Sigmoid colon (tissue), 7 donors: ENCODE measurements at places on chromosomes 5 and 9. TPM values are rescaled to one million over a fixed set of nuclear protein-coding genes. Genes with fewer than 3 reads are reported as not detected.

GRCh38 chr9:7067169-7067568, 309.4 kb downstream of the KDM4C start:
- DNase-seq = no peak
- H3K4me1 ChIP-seq = no peaks in the 10 kb centered on the region
- no peaks in the 10 kb centered on the region for H3K27me3 ChIP-seq
- H3K27ac ChIP-seq = no peak overlapping the region
- no peak overlapping the region for H3K4me3 ChIP-seq
- H3K36me3 ChIP-seq = no peaks in the 10 kb centered on the region

- H3K27me3 ChIP-seq = no peaks in the 10 kb centered on the region
- H3K27ac ChIP-seq = peak overlapping the region; percentile 90
- peak overlapping the region; percentile 82 for H3K4me3 ChIP-seq
- H3K36me3 ChIP-seq = no peaks in the 10 kb centered on the region
- peaks cover 21% of the 10 kb centered on the region for H3K4me1 ChIP-seq
Measured at GRCh38 chr9:32571969-32572899, 725 bp downstream of the NDUFB6 start.

- H3K36me3 ChIP-seq = no peaks in the 10 kb centered on the region
- no peaks in the 10 kb centered on the region for H3K27me3 ChIP-seq
- no peak overlapping the region for H3K27ac ChIP-seq
- no peak for DNase-seq
- no peak overlapping the region for H3K4me3 ChIP-seq
- no peaks in the 10 kb centered on the region for H3K4me1 ChIP-seq
Measured at GRCh38 chr5:25334350-25334749, 689.6 kb upstream of the CDH10 start.

- no peak overlapping the region for H3K27ac ChIP-seq
- no peak for DNase-seq
- no peaks in the 10 kb centered on the region for H3K36me3 ChIP-seq
- peaks cover 11% of the 10 kb centered on the region for H3K4me1 ChIP-seq
- no peak overlapping the region for H3K4me3 ChIP-seq
Measured at GRCh38 chr5:142248853-142249462, 75.9 kb downstream of the SPRY4 start.

GRCh38 chr5:68007451-68007850, 208.1 kb upstream of the PIK3R1 start:
- peak; percentile 87 for DNase-seq
- H3K27me3 ChIP-seq = no peaks in the 10 kb centered on the region
- H3K4me1 ChIP-seq = no peaks in the 10 kb centered on the region
- no peak overlapping the region for H3K27ac ChIP-seq
- H3K36me3 ChIP-seq = no peaks in the 10 kb centered on the region
- H3K4me3 ChIP-seq = no peak overlapping the region

DNA sequence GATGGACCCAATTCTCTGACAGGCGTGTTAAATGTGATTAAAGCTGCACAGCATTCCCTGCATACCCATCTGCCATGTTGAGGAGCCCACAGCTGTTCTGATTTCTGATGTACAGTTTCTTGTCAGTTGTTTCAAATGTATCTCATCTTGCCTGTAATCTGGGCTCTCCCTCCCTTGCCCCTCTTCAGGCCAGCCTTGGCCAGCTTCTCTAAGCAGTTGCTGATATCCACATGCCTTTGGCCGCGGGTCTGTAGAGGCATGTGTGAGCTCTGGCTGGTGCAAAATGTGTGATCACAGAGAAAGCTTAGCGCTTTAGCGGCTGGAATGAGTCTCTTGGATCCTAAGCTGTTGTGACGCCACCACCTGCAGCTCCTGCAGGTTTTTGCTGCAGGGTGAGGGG, 332.0 kb downstream of the MLLT3 start:
- no peaks in the 10 kb centered on the region for H3K36me3 ChIP-seq
- H3K4me3 ChIP-seq = no peak overlapping the region
- no peaks in the 10 kb centered on the region for H3K4me1 ChIP-seq

- peak overlapping the region; percentile 15 for H3K27ac ChIP-seq
- no peaks in the 10 kb centered on the region for H3K36me3 ChIP-seq
- no peak overlapping the region for H3K4me3 ChIP-seq
Measured at GRCh38 chr5:7426284-7426683, 30.3 kb downstream of the ADCY2 start.

DNA sequence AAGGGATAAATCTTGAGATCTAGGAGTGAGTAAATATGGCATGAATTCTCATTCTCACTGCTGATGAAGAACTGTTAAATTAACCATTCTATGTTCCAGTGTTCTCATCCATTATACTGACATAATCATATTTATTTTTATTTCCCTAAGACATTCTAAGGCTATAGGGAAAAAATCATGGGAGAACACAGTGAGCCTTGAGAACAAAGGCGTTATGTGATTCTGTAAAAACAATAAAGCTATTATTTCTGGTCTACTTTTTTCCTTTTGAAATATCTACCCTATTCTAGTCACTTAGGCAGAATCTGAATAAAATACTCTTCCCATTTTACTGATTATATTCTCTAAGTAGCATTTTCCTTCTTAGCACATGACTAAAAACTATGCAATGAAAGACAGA, 155.7 kb upstream of the ADAMTS16 start:
- no peaks in the 10 kb centered on the region for H3K36me3 ChIP-seq

- H3K27ac ChIP-seq = peak overlapping the region; percentile 8
- no peaks in the 10 kb centered on the region for H3K27me3 ChIP-seq
- H3K4me1 ChIP-seq = no peaks in the 10 kb centered on the region
Measured at GRCh38 chr9:13939134-13939533, 374.8 kb downstream of the NFIB start.

DNA sequence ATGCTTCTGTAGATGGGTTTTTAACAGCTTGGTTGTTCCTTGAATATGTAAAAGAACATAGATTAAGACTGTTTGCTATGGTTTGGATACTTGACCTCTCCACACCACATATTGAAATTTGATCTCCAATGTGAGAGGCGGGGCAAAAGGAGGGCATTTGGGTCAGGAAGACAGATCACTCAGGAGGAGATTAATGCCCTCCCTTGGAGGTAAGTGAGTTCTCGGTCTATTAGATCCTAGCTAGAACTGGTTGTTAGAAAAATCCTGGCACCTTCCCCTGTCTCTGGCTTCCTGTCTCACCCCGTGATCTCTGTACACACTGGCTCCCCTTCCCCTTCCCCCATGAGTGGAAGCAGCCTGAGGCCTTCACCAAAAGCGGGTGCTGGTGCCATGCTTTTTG, 281.1 kb upstream of the ANKRD55 start:
- no peaks in the 10 kb centered on the region for H3K27me3 ChIP-seq
- DNase-seq = no peak

- H3K36me3 ChIP-seq = no peaks in the 10 kb centered on the region
- H3K27me3 ChIP-seq = no peaks in the 10 kb centered on the region
- no peak overlapping the region for H3K27ac ChIP-seq
- no peak overlapping the region for H3K4me3 ChIP-seq
Measured at GRCh38 chr5:83294246-83294645, 177.3 kb upstream of the VCAN start.

DNA sequence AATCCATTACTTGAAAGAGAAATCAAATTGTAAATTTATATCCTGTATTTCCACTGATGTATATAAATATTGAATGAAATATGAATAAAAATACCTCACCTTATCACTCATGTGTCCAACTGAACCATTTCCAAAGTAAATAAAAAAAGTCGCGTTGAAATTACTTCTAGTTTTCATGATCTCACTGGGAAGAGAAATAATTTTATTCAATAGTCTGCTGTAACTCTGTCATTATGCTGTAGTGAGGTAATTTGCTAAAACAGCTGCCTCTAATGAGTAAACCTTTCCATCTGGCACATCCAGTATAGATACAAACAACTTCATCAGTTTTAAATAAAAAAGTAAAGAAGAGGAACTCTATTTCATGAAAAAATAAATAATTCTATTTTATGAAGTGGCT, 611.5 kb downstream of the ZNF608 start:
- H3K4me3 ChIP-seq = no peak overlapping the region
- no peaks in the 10 kb centered on the region for H3K4me1 ChIP-seq
- H3K36me3 ChIP-seq = no peaks in the 10 kb centered on the region

GRCh38 chr9:8666060-8666459, 866.5 kb upstream of the DMAC1 start:
- no peak overlapping the region for H3K4me3 ChIP-seq
- DNase-seq = no peak
- H3K4me1 ChIP-seq = no peaks in the 10 kb centered on the region
- no peaks in the 10 kb centered on the region for H3K27me3 ChIP-seq
- no peak overlapping the region for H3K27ac ChIP-seq

GRCh38 chr9:96072930-96073329, 197.4 kb downstream of the ERCC6L2 start:
- H3K4me1 ChIP-seq = no peaks in the 10 kb centered on the region
- DNase-seq = no peak
- no peak overlapping the region for H3K4me3 ChIP-seq

- peaks cover 7% of the 10 kb centered on the region for H3K36me3 ChIP-seq
- no peak for DNase-seq
- H3K4me3 ChIP-seq = no peak overlapping the region
- H3K4me1 ChIP-seq = no peaks in the 10 kb centered on the region
- H3K27me3 ChIP-seq = peaks cover 75% of the 10 kb centered on the region
Measured at GRCh38 chr9:132588501-132589147, 6.2 kb downstream of the BARHL1 start.

DNA sequence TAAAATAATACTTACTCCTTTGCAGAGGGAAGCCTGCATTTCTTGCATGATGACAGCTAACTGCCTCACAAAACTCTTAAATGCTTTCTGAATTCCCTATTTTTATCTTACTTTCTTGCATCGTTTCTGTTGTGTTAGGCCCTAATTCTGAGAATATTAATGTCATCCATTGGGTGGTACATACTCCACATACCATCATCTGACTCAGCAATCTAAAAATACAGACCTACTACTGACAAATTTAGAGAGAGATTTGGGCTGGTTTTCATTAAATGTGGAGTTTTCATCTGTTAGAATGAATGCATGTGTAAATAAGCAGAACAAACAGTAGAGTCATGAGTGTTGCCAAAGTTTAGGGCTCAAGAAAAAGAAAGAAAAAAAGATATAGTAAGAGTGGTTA, 26.5 kb upstream of the KCNN2 start:
- DNase-seq = no peak
- no peaks in the 10 kb centered on the region for H3K27me3 ChIP-seq
- H3K27ac ChIP-seq = no peak overlapping the region
- H3K4me1 ChIP-seq = no peaks in the 10 kb centered on the region

DNA sequence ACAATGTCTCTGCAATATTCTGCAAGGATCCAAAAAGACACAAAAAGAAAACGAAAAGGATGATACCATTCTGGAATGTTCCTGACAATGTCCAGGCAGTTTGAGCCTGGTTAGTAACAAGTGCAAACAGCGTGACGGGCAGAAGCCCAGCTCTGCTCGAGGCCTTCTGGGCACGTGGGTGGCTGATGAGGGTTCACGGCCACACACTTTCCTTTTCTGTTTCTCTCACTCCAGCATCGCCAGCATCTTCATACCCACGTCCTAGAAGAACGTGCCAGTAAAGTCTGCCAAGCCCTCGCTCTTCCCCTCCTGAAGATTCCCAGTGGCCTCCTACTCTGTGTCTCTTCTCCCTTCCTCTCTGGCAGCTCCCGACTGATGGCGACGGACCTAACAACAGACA, 36.7 kb downstream of the COL23A1 start:
- no peaks in the 10 kb centered on the region for H3K4me1 ChIP-seq
- peaks cover 4% of the 10 kb centered on the region for H3K27me3 ChIP-seq
- H3K36me3 ChIP-seq = no peaks in the 10 kb centered on the region
- no peak overlapping the region for H3K4me3 ChIP-seq
- peak overlapping the region; percentile 63 for H3K27ac ChIP-seq

DNA sequence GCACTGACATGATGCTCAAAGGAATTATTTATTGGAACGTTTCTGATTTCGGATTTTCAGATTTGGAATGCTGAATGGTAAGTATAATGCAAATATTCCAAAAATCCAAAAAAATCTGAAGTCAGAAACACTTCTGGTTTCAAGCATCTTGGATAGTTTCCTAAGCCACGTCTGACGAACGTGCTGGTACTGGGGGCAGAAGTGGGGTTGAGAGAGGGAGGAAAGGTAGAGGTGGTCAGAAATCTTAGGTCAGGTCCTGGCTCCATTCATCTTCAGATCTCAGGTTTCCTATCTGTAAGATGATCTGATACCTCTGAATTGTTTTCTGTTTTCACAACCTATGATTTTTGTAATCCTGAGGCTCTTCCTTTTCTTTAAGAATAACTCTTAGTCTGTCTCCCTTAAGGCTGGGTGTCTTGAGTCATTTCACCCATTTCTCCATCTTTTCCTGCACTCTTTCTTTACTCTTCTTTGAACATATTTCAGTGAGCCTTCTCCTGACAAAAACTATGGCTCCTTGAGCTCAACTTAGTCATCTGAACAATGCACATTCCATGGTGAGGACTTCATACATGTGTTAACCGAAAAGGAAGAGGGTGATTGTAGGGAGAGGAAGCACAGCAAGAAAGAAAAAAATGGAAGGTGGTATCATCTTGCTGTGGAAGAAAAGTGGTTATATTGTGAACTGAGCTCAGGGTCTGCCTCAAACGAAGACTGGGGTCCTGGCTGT, 3.3 kb downstream of the SGCD start:
- H3K36me3 ChIP-seq = no peaks in the 10 kb centered on the region
- H3K27ac ChIP-seq = no peak overlapping the region
- H3K27me3 ChIP-seq = no peaks in the 10 kb centered on the region
- no peak for DNase-seq
- H3K4me1 ChIP-seq = peaks cover 17% of the 10 kb centered on the region
- no peak overlapping the region for H3K4me3 ChIP-seq

DNA sequence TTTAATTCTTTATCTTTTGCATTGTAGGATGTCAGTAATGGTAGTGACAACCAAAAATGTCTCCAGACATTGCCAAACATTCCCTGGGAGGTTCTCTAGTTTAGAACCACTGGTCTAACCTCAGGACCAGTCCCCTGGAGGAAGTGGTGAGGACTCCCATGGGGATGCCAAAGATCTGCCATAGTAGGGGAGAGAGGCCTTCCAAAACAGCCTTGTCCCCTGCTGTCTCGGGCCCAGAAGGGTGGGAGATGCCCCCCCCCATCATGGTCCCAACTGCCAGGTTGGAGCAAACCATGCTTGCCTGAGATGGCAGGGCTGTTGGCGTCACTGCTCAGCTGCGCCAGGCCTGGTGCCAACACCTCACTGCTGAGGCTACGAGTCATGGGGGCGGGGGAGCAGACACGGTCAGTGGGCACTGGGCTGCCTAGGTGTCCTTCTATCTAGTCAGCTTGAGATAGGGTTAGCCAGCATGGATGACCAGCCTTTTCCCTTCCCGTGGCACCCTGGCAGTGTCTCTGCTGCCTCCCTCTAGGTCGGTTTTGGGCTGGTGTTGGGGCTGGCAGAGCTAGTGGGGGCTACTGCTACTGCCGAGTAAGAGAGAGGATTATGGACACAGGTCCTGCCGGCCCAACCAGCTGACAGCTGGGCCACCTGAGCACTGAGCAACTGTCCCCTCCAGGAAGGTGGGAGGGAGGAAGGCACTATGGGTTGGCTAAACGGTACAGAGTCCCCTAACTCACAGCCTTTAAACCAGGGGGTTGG, 8.3 kb upstream of the CXXC5 start:
- no peak overlapping the region for H3K4me3 ChIP-seq
- no peaks in the 10 kb centered on the region for H3K27me3 ChIP-seq
- peak; percentile 76 for DNase-seq
- H3K36me3 ChIP-seq = no peaks in the 10 kb centered on the region
- H3K27ac ChIP-seq = no peak overlapping the region
- H3K4me1 ChIP-seq = peaks cover 35% of the 10 kb centered on the region

Gene CAMK2A
- total RNA-seq = 1.7 TPM

Gene SLC22A5
- total RNA-seq = 7.2 TPM

Gene CTSV
- total RNA-seq = not detected

Gene SLC34A1
- not detected for total RNA-seq

Gene MEIKIN
- total RNA-seq = not detected

Gene HSPB3
- total RNA-seq = 17.4 TPM

Gene DMRT3
- total RNA-seq = not detected

Gene PCDHB15
- 2.9 TPM for total RNA-seq

Gene DNAJC21
- 47.1 TPM for total RNA-seq

Gene IRX2
- total RNA-seq = not detected

Gene SEMA4D
- total RNA-seq = 9.4 TPM
